ENCODE measurements at places on chromosomes 1 and 21.

- H3K27me3 ChIP-seq = no peaks in the 10 kb centered on the region
- H3K27ac ChIP-seq = no peak overlapping the region
- no peaks in the 10 kb centered on the region for H3K4me1 ChIP-seq
- no peak overlapping the region for H3K4me3 ChIP-seq
- no peak for DNase-seq
Observed at GRCh38 chr1:236235116-236235515, 46.6 kb downstream of the ERO1B start.

GRCh38 chr21:25997788-25998611, 172.6 kb downstream of the APP start:
- H3K36me3 ChIP-seq = no peaks in the 10 kb centered on the region
- H3K4me1 ChIP-seq = no peaks in the 10 kb centered on the region
- H3K27me3 ChIP-seq = no peaks in the 10 kb centered on the region
- H3K27ac ChIP-seq = no peak overlapping the region
- no peak overlapping the region for H3K4me3 ChIP-seq

- H3K27ac ChIP-seq = peak overlapping the region; percentile 78
- DNase-seq = no peak
- no peak overlapping the region for H3K4me3 ChIP-seq
- H3K27me3 ChIP-seq = no peaks in the 10 kb centered on the region
- H3K4me1 ChIP-seq = peaks cover 15% of the 10 kb centered on the region
- peaks cover 25% of the 10 kb centered on the region for H3K36me3 ChIP-seq
Observed at GRCh38 chr1:27961646-27962221, 2.0 kb downstream of the XKR8 start.

DNA sequence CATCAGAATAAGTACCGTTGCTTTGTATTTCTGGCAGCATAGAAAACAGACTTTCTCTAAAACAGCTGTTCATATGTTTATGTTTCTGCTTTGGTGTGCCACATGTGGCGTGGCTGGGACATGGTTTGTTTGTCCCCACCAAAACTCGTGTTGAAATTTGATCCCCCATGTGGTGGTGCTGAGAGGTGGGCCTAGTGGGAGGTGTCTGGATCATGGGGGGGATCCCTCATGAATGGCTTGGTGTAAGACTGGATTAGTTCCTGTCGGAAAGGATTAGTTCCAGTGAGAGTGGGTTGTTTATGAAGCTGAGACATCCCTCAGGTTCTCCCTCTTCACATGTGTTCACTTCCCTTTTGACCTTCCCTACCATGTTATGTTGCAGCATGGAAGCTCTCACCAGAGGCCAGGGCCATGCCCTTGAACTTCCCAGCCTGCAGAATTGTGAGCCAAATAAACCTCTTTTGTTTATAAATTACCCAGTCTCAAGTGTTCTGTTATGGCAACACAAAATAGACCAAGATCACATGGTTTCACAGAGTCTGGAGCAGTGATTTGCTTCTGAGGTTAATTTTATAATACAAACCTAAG, 17.9 kb upstream of the H3-3A start:
- no peak overlapping the region for H3K4me3 ChIP-seq
- H3K36me3 ChIP-seq = no peaks in the 10 kb centered on the region
- H3K27ac ChIP-seq = no peak overlapping the region

GRCh38 chr1:174998569-174999215, 1.1 kb upstream of the CACYBP start:
- peak overlapping the region; percentile 82 for H3K4me3 ChIP-seq
- H3K27me3 ChIP-seq = no peaks in the 10 kb centered on the region
- H3K36me3 ChIP-seq = no peaks in the 10 kb centered on the region
- peak overlapping the region; percentile 99 for H3K27ac ChIP-seq

DNA sequence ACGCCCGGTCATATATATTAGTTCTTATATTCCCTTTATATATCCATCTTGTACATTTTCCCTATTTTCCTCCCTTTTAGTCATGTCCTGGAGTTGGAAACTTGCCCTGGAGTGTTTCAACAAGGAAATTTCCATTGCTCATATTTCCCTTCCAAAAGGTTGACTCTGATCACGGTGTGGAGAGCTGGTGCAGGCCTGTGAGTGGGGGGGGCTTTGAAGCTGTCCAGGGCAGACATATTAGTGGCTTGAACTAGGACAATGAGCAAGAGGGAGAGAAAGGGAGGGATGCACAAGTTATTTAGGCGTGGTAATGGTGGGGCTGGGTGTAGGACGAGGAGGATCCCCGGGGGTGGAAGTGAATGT, 30.4 kb upstream of the TMEM61 start:
- H3K4me1 ChIP-seq = no peaks in the 10 kb centered on the region
- no peaks in the 10 kb centered on the region for H3K36me3 ChIP-seq
- no peak for DNase-seq
- no peak overlapping the region for H3K4me3 ChIP-seq
- no peaks in the 10 kb centered on the region for H3K27me3 ChIP-seq

DNA sequence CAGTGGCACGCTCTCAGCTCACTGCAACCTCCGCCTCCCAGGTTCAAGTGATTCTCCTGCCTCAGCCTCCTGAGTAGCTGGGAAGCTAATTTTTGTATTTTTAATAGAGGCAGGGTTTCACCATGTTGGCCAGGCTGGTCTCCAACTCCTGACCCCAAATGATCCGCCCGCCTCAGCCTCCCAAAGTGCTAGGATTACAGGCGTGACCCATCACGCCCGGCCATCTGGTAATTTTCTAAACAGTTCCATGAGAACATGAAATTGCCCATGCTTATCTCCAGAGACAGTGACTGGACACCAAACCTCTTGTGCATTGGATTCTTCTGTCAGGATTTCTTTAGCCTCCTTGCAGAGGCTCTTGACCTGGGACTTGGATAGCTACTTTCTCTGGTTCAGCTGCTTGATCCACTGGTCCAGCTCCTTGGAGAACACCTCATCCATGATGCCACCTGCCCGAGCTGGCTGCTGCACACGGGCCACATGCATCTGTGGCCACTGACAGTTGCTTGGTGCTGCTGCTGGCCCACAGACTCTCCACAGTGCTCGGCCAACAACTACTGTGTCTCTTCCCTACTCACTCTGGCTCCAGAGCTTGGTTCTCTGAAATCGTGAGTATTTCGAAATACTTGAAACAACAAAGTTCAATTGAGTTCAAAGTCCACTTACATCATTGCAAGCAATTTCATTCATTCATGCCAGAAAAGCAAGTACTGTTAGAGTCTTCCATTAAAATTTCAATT, 40.0 kb upstream of the CTPS1 start:
- no peak for DNase-seq
- no peak overlapping the region for H3K27ac ChIP-seq
- no peaks in the 10 kb centered on the region for H3K36me3 ChIP-seq
- H3K27me3 ChIP-seq = no peaks in the 10 kb centered on the region
- H3K4me1 ChIP-seq = no peaks in the 10 kb centered on the region

- H3K27ac ChIP-seq = no peak overlapping the region
- H3K27me3 ChIP-seq = no peaks in the 10 kb centered on the region
- H3K4me3 ChIP-seq = no peak overlapping the region
- no peaks in the 10 kb centered on the region for H3K4me1 ChIP-seq
Observed at GRCh38 chr1:216627252-216627651, 96.0 kb downstream of the ESRRG start.

DNA sequence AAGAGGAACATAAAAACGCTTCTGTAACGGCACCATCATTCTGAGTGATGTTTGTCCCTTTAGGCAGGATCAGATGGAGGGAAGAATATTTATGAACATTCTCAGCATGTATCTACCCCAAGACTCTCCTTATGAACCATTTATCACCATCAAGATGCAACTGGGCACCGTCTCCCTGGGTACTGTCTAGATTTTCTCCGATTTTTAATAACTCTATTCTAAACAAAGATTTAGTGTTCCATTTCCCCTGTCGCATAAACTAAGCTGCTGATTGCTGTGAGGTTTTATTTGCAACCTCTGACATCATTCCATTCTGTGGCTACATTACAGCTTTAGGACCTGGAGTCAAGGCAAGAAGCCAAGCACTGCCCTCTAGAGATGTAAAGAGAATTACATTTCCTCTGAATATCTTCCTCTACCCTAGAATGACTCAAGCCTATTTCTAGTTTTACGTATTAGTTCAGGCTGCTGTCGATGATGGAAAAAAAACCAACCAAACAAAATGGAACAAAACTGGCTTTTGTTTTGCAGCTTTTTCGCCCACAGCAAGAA, 130.1 kb upstream of the MAP1LC3C start:
- no peak overlapping the region for H3K27ac ChIP-seq
- no peak for DNase-seq
- H3K4me3 ChIP-seq = no peak overlapping the region
- H3K36me3 ChIP-seq = no peaks in the 10 kb centered on the region
- H3K4me1 ChIP-seq = no peaks in the 10 kb centered on the region
- no peaks in the 10 kb centered on the region for H3K27me3 ChIP-seq

- H3K4me3 ChIP-seq = no peak overlapping the region
- H3K27me3 ChIP-seq = no peaks in the 10 kb centered on the region
- H3K27ac ChIP-seq = no peak overlapping the region
- H3K36me3 ChIP-seq = no peaks in the 10 kb centered on the region
- H3K4me1 ChIP-seq = no peaks in the 10 kb centered on the region
Observed at GRCh38 chr1:17689011-17689410, 66.1 kb upstream of the ACTL8 start.

GRCh38 chr21:40047993-40048730, 180.9 kb downstream of the PCP4 start:
- no peaks in the 10 kb centered on the region for H3K36me3 ChIP-seq
- H3K4me3 ChIP-seq = no peak overlapping the region
- H3K27me3 ChIP-seq = no peaks in the 10 kb centered on the region
- H3K27ac ChIP-seq = no peak overlapping the region
- no peak for DNase-seq
- H3K4me1 ChIP-seq = no peaks in the 10 kb centered on the region

DNA sequence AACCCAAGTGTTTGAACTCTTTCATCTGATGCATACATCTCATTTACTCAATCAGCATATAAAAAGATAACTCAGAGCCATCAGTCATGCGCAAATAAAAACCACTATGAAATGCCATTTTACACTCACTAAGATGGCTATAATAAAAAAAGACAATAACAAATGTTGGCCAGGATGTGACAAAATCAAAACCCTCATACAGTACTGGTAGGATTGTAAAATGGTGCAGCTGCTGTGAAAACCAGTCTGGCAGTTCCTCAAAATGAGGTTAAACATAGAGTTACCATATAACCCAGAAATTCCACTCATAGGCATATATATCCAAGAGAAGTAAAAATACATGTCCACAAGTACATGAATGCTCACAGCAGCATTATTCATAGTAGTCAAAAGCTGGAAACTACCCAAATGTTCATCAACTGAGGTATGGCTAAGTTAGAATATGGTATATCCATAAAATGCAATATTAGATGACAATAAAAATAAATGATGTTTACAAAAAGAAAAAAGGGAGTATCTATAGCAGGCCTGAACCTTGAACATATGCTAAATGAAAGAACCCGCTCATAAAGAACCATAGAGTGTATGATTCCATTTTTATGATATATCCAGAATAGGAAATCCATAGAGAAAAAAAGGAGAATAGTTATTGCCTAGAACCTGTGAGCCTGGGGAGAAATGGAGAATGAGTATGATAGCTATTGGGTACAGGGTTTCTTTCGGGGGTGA, 265.1 kb downstream of the SIPA1L2 start:
- no peak for DNase-seq
- H3K36me3 ChIP-seq = no peaks in the 10 kb centered on the region
- H3K27ac ChIP-seq = no peak overlapping the region

GRCh38 chr1:82064691-82065090, 264.0 kb downstream of the ADGRL2 start:
- no peaks in the 10 kb centered on the region for H3K36me3 ChIP-seq
- H3K4me3 ChIP-seq = no peak overlapping the region
- H3K27me3 ChIP-seq = no peaks in the 10 kb centered on the region
- no peaks in the 10 kb centered on the region for H3K4me1 ChIP-seq
- DNase-seq = no peak
- no peak overlapping the region for H3K27ac ChIP-seq

- no peaks in the 10 kb centered on the region for H3K27me3 ChIP-seq
- no peak overlapping the region for H3K4me3 ChIP-seq
- no peak for DNase-seq
- H3K27ac ChIP-seq = no peak overlapping the region
- peaks cover 4% of the 10 kb centered on the region for H3K4me1 ChIP-seq
- no peaks in the 10 kb centered on the region for H3K36me3 ChIP-seq
Observed at GRCh38 chr1:41516168-41517061, 31.9 kb upstream of the EDN2 start.

DNA sequence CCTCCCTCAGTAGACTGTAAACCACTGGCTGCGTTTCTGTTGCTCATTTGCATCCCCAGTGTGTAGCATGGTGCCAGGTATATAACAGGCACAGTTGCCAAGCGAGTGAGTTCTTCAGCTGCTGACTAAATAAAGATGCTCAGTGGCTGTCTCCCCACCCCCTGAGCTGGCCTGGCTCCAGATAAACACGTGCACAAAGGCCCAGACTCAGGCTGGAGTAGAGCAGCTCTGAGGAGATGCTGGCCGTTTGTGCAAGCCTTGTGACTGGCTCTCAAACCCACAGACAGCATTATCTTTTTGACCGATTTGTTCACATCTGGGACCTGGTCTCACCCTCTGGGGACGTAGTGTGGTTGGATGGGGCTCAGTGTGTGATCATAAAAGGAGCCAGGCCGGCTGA, 7.1 kb downstream of the CHRNB2 start:
- no peaks in the 10 kb centered on the region for H3K4me1 ChIP-seq
- H3K27ac ChIP-seq = no peak overlapping the region
- no peak for DNase-seq
- no peak overlapping the region for H3K4me3 ChIP-seq
- H3K36me3 ChIP-seq = peaks cover 5% of the 10 kb centered on the region

GRCh38 chr1:8409106-8409505, 91.2 kb downstream of the SLC45A1 start:
- no peaks in the 10 kb centered on the region for H3K27me3 ChIP-seq
- no peak overlapping the region for H3K4me3 ChIP-seq
- no peak for DNase-seq
- H3K36me3 ChIP-seq = peaks cover 10% of the 10 kb centered on the region

DNA sequence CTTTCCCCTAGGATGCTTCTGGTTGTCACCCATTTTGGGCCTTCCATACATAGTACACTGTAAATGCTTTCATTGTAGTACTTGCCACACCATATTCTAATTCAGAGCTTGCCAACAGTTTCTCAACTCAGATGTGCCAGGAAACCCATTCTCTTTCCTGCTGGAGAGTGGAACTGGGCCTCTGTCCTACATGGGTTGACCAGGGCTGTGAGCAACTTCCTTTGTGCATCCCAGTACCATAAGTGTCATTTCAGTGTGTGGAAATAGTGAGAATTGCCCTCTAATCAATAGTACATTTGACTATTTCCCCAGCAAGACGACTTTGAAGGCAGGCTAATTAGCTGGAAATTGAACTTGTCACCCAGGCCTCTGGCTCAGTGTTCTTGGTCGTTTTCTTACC, 74.8 kb downstream of the MTR start:
- H3K4me3 ChIP-seq = no peak overlapping the region
- no peak for DNase-seq
- H3K4me1 ChIP-seq = no peaks in the 10 kb centered on the region

DNA sequence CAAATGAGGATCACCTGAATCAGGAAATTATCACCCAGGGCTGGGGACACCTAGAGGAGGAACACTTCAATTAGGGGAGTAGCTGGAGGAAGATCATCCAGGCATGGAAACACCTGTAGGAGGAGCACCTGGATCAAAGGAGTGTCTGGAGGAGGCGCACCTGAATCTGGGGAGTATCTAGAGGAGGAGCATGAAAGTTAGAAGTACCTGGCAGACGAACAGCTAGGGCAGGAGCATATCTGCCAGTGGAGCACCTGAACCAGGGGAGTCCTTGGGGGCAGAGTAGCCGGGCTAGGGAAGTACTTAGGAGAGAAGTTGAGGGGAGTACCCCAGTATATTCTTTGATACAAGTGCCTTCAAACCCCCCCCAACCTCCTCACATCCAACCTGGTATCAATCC, 1.3 kb downstream of the C1orf210 start:
- DNase-seq = no peak
- H3K36me3 ChIP-seq = no peaks in the 10 kb centered on the region
- no peak overlapping the region for H3K27ac ChIP-seq
- H3K4me3 ChIP-seq = no peak overlapping the region

Data from effector memory CD4-positive, alpha-beta T cell (primary cell).